SK-N-SH (cell line): ENCODE measurements at places on chromosomes 12 and 14. TPM values are rescaled to one million over a fixed set of nuclear protein-coding genes. Genes with fewer than 3 reads are reported as not detected.
A peak's percentile ranks its signal among the peaks of the same experiment; 100 is the strongest.

DNA sequence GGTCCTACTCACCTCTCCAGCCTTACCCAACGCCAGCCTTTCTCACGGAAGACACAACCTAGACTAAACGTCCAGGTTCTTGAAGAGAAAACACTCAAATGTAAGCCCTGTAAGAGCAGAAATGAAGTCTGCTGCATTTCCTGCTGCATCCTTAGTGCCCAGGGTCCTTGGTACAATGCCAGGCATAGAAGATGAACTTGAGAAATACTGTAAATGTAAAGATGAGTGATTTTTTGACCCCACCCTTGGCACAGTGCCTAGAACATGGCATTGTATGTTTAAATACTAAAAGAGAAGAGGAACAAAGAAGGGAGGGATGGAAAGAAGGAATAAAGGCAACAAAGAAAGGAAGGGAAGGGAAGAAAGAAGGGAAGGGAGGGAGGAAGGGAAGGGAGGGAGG lies 514.6 kb downstream of the MED13L start:
- no peak overlapping the region for H3K27ac ChIP-seq
- no peak for DNase-seq
- no peaks in the 10 kb centered on the region for H3K36me3 ChIP-seq
- no peak overlapping the region for H3K4me3 ChIP-seq
- H3K4me1 ChIP-seq = peaks cover 3% of the 10 kb centered on the region; the same call in 1 of the 2 replicates

DNA sequence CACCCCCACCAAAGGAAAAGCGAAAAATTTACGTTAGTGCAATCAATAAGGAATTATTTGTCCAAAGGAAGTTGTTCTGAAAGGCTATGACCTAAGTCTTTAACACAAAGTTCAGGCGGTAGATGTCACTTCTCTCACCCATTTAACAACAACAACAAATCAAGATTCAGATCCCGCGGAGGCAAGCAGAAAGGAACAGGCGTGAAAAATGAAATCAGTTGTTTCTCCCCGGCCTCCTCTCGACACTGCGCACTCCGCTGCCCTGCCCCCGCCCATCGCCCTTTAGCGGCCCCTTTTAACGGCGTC lies 1.4 kb downstream of the DENND5B start:
- no peak for DNase-seq
- H3K4me3 ChIP-seq = peak overlapping the region; percentile 83
- peak overlapping the region; percentile 89 for H3K27ac ChIP-seq

DNA sequence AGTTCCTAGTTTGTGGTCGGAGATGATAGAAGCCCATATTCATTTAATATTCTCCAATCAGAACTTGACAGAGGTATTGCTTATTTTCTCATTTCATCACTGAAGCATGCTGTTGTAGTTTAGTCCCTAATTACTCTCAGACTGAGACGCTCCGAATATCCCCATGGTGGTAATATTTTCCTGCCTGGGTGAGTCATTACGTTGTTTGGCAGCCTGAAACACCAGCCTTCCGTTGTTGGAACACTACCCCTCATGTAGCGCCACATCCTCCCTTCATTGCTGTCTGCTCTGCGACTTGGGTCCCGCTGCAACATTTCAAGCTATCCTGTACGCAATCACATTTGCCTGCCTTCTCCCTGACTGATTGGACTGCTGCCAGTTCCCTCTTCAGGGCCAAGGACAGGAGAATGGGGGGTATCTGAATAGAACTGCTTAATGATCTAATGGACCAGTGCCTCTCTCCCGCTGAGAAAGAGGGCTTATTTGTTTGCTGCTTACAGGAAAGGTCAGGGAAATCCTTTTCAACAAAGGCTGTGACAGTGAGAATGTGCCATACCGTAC lies 369.1 kb downstream of the NPAS3 start:
- peak overlapping the region; percentile 15 for H3K4me3 ChIP-seq
- H3K4me1 ChIP-seq = no peaks in the 10 kb centered on the region
- H3K27me3 ChIP-seq = no peaks in the 10 kb centered on the region
- no peaks in the 10 kb centered on the region for H3K36me3 ChIP-seq
- no peak overlapping the region; the same call in 1 of the 2 replicates for H3K27ac ChIP-seq

- H3K4me3 ChIP-seq = no peak overlapping the region
- H3K36me3 ChIP-seq = no peaks in the 10 kb centered on the region
- H3K27me3 ChIP-seq = no peaks in the 10 kb centered on the region
- no peaks in the 10 kb centered on the region for H3K4me1 ChIP-seq
- no peak overlapping the region for H3K27ac ChIP-seq
- DNase-seq = no peak
Measured at GRCh38 chr14:47857646-47858045, 182.2 kb upstream of the MDGA2 start.

DNA sequence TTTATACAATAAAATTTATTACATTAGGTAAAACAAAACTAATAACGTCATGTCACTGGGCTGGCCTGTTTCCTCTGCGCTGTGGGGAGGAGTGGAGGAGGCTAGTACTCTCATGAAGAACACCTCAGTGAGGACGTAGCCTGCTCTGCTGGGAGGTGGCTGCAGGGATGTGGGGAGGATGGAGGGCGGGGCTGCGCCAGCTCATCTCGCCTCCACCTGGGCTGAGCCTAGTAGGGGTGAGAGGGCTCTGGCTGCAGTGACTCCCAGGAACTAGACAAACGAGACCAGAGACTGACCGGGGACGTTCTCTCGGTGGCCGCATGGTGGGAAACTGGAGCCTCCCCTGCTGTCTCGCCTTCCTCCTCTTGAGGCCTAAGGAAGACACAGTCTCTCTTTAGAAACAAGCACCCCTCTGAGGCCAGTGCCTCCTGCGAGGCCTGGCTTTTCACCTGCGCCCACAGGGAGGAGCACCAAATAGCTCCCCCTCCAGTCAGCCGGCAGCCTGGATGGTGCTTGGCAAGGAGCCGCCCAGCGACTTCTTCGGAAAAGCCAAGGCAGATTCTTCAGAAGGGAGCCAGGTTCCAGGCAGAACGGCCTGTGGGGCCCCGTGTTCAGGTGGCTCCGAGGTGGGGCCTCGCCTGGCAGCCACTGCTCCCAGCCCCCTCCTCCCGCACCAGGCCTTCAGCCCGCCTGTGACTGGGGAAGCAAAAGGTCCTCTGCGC lies 62.4 kb downstream of the PLEKHG3 start:
- no peaks in the 10 kb centered on the region for H3K27me3 ChIP-seq
- no peaks in the 10 kb centered on the region for H3K36me3 ChIP-seq
- DNase-seq = no peak

- no peak for DNase-seq
- no peak overlapping the region for H3K4me3 ChIP-seq
- no peak overlapping the region for H3K27ac ChIP-seq
- H3K4me1 ChIP-seq = no peaks in the 10 kb centered on the region
- no peaks in the 10 kb centered on the region for H3K36me3 ChIP-seq
- no peaks in the 10 kb centered on the region for H3K27me3 ChIP-seq
Measured at GRCh38 chr12:31903025-31903424, 56.2 kb upstream of the RESF1 start.

GRCh38 chr12:9960590-9960989 lies 10.6 kb upstream of the CLEC12A start:
- H3K4me3 ChIP-seq = no peak overlapping the region
- no peaks in the 10 kb centered on the region for H3K36me3 ChIP-seq
- DNase-seq = no peak

Gene KIF26A
- polyA plus RNA-seq = 1.4 and 1.7 TPM in 2 replicates

Gene CDKN3
- 25.5 and 26.7 TPM in 2 replicates for polyA plus RNA-seq

Gene TSHR
- polyA plus RNA-seq = not detected in 2 replicates
